Activated CD8-positive, alpha-beta memory T cell treated with anti-CD3 and anti-CD28 coated beads for 24 hours (primary cell): ENCODE measurements at places on chromosomes 16 and 17.

- DNase-seq: no peak
These were observed 3.4 kb upstream of the ABCC11 start for GRCh38 chr16:48250520-48251278.

GRCh38 chr17:72838068-72838467, 254.4 kb downstream of the SLC39A11 start:
- DNase-seq: no peak

GRCh38 chr17:34059423-34060220, 195.5 kb upstream of the CCL2 start:
- no peak for DNase-seq

DNA sequence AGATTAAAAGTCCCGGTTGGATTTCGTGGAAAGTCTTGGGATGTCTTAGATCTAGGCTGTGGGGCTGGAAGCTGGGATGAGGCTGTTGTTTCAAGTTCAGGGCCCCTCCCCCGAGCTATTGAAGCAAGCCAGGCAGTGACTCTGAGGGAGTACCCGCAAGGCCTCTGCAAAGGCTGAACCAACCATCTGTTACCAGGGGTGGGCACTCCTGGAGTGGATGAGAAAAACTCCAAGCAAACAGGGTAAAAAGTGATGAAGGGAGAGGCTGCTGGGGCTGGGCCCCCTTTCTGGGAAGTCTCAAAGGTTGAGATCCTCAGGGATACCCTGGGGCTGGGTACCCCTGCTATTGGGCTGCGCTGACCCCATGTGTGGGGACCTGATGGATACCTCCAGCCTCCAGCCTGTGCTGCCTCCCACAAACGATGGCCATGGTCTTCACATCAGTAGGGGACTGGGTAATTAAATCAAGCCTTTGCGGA, 82.4 kb upstream of the KIFC3 start:
- DNase-seq: no peak

GRCh38 chr16:9061358-9061813, 30.1 kb upstream of the HAPSTR1 start:
- no peak for DNase-seq

GRCh38 chr17:47649972-47650524, 329 bp downstream of the KPNB1 start:
- DNase-seq: no peak

DNA sequence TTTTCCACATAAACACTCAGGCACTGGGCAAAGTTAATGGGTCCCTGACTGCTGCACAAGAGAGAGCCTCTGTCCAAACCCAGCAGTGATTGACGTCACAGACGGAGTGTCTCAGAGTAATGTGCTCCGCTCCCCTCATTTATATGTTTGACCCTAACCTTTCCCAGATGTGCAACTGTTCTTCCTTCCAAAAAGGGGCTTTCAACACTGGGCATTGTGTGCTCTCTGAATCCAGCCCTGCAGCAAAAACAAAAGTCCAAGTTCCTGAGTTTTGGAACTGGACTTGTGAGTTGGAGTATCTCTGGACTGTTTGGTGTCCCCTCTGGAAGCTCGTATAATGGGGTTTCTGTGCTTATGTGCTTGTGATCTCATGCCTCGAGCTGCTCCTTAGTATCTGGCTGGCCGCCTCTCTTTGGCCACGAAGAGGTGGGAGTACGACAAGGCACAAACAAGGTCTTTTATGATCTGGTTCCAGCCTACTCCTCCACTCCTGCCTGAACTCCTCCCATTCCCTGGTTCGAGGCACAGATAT, 76.4 kb upstream of the SMIM36 start:
- DNase-seq: no peak

- peak; percentile 89 for DNase-seq
These were observed 15.3 kb downstream of the KSR1 start for GRCh38 chr17:27471321-27472269.

DNA sequence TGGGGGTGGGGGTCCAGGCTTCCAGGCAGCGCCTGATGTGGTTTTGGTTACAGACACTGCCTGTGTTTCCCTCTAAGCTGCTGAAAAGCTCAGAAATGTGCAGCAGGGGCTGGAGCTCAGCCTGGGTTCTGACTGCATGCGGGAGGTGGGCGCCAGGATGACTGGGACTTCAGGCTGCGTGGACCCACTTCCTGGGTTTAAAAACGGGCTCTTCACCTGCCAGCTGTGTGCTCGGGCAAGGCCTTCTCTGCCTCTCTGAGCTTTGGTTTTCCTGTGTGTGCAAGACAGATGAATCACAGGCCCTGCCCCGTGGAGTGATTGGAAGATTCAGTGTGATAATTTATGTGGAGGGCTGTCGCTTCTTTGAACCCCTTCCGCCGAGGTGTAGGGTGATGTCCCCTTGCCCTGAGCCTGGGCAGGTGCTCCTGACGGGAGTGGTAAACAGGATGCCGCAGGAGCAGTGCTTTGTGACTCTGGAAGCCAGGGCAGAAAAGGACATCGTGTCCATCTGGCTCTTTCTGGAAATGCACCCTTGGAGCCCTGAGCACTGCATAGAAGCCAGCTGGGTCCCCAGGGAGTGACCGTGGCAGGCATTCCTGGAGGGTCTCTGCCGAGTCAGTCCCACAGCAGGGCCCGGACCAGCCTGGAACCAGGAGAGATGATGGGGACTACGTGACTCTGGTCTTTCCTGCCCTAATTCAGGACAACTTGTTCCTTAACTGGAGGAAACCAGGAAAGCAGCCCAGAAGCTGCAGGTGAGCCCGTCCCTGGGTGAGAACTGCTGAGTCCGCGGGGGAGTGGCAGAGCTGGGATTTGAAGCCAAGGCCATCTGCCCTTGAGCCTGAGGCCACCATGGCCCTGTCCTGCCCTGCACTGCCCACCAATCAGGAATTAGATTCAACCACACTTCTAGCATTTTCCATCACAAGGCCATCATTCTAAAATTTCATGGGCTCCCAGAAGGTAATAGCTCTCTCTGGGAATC, 28.5 kb upstream of the SLC7A5 start:
- DNase-seq: peak; percentile 83

DNA sequence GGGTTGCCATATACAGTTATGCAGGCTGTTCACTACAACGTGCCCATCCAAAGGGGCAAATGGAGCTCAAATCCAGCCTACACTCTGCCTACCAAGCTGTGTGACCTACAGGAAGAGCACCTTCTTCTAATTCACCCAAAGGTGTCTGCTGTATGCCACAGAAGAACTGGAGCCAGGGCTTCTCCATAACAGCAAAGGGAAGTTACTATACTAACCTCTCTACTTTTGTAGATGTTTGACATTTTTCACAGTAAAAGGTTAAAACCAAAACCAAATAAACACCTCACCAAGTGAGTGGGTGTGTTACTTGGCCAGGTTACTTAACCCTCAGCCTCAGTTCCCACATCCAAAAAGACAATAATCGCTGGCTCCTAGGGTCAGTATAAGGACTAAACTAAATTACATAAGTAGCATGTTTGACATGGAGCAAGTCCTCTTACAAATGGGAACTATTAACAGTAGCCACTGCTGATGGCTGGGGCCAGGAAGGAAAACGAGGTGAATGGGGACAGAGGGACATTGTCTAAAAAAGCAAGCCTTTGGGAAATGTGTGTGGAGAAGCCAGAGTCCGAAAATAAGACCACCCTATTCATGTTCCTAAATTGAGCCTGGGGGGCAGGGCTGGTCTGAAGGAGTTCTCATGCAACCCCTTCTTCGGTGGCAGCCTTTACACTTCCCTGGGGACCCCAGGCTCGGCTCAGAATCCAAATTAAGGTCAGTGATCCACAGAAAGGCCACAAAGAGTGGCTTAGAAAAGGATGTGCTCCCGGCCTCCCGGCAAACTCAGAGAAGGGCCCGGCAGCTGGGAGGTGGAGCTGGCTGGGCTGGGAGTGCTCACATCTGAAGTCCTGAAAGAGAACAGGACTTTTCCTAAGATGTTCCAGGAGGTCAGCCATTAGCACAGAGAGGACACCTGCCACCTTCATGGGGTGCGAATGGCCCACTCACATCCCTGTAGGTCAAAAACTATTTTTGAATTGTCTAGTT, 13.5 kb downstream of the CUEDC1 start:
- no peak for DNase-seq

- DNase-seq: no peak
These were observed 190.2 kb downstream of the PRKCA start for GRCh38 chr17:66492561-66493005.

DNA sequence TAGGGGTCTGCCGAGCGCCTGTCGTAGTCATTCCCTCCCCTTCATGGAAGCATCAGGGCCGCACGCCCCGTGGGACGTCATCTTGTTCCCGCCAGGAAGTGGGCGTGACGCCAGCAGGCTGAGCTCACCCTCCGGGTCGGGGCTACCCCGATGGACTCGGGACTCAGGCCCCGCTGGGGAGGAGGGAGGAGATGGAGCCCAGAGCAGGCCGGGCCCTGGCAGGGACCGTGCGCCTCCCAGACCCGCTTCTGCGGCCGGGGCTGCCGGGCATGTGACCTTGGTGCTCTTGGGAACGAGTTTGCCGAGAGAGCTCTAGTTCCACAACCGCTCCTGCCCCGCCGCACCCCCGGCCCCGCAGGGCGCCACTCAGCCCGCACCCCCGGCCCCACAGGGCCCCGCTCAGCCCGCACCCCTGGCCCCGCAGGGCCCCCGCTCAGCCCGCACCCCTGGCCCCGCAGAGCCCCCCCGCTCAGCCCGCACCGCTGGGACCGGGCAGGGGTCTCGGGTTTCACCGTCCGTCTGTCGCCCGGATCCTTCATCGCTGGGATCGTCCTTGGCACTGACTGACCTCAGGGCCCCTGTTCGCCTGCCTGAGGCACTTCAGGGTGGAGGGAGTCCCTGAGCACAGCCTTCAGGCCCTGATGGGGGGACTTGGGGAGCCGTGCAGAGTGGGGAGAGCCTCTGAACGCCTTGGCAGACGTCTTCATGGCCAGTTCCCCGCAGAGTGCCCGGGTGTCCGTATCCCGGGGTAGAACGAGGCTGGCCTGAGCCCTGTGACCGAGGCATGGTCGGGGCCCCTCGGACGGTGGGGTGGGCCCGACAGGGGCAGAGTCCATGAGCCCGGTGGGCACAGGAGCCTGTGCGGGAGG, 5.8 kb downstream of the CACNA1H start:
- no peak for DNase-seq

- no peak for DNase-seq
These were observed 22.2 kb upstream of the LCMT1 start for GRCh38 chr16:25089351-25089750.

DNA sequence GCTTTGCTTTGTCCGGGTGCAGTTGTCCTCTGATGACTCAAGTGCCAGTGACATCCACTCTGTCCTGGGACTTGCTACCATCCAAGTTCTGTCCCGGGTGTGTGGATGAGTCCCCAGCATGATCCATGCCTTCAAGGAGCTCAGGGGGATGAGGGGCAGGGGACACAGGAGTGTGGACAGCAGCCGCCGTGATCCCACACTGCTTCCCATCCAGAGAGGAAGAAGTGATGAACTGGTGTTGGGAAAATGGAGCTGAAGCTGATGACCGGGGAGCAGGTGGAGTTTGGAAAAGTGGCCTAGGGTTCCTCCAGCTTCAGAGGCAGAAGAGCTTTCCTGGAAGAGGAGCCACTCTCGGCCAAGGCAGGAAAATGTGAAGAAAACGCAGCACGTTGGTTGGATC, 249.6 kb upstream of the TNRC6C start:
- DNase-seq: peak; percentile 24

DNA sequence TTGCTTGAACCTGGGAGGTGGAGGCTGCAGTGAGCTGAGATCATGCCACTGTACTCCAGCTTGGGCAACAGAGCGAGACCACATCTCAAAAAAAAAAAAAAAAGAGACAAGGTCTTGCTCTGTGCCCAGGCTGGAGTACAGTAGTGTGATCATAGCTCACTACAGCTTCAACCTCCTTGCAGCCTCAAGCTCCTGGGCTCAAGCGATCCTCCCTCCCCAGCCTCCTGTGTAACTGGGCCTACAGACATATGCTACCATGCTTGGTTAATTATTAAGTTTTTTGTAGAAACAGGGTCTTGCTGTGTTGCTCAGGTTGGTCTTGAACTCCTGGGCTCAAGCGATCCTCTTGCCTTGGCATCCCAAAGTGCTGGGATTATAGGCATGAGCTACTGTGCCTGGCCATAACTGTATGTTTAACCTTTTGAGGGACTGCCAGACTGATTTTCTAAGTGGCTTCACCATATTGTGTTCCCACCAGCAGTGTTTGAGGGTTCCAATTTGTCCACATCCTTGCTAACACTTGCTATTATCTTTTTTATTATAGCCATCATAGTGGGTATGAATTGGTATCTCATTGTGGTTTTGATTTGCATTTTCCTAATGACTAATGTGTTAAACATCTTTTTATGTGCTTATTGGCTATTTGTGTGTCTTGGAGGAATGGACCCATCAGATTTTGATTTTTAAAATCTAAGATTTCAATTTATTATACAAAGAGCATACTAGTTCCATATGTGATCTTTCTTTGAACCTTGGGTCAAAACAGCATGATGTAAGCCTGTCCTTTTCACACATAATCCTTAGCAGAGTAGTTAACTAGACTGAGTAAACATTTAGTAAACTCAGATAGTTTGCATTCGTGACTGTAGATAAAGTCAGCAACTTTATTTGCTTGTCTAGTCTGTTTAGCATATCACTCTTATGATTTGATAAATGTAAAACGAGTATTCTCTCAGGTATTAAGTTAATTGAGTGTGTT, 38.1 kb upstream of the KPNB1 start:
- DNase-seq: no peak

DNA sequence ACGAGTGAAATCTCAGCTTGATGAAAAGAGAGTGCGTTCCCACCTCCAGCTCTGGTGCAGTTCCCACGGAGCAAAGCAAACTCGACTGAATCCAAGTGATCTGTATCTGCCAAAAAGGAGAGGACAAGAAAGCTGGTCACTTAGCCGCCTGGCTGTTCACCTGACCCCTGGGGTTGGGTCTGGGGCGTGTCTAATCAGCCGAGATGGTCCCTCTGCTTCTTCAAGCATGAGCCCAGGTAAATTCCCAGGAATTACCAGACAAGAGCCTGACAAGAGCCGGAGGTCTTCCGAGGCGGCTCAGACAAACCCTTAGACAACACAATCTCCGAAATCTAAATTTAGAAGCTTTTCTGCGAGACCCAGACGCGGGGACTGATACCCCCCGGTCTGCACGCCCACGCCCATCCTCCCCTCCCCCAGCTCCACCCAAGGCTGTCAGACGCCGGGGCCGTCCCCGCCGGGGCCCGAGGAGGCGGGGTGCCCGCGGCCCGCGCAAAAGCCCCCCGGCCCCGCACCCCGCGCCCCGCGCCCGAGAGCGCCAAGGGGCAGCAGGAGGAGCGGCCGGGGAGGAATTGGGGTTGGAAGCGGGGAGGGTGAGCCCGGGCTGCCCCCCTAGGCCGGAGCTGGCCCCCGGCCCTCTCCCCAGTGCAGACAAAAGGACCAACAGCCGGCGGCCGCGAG, 674 bp downstream of the ZNF821 start:
- peak; percentile 79 for DNase-seq

DNA sequence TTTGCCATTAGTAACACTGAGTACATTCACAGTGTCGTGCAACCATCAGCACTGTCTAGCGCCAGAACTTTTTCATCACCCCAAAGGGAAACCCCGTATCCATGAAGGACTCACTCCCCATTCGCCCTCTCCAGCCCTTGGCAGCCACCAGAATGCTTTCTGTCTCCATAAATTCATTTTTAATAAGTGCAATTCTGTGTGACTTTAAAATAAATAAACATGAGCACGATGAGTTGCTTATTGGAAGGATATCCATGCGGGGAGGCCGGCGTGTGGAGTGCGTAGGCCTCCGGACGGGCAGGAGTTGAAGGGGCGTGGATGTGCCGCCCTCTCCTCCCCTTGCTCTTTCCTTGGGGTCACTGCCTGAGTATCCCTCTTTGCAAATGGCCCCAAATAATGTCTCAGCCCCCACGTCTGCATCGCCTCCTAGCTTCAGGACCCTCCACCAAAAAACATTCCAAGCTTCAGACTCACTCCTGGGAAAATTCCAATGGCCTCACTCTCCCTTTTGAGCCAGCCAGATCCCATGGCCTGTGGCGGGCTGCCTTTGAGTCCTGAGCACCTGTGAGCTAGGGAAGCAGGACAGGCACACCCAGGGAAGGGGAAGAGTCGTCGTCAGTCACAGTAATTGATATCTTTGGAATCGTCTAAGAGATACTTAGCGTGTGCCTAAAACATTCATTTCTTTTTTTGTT, 306.3 kb downstream of the SEC14L1 start:
- DNase-seq: no peak
